ENCODE measurements at places on chromosomes 2 and 18.

GRCh38 chr2:208320686-208321085, 54.6 kb downstream of the PIKFYVE start:
- DNase-seq, result no peak

DNA sequence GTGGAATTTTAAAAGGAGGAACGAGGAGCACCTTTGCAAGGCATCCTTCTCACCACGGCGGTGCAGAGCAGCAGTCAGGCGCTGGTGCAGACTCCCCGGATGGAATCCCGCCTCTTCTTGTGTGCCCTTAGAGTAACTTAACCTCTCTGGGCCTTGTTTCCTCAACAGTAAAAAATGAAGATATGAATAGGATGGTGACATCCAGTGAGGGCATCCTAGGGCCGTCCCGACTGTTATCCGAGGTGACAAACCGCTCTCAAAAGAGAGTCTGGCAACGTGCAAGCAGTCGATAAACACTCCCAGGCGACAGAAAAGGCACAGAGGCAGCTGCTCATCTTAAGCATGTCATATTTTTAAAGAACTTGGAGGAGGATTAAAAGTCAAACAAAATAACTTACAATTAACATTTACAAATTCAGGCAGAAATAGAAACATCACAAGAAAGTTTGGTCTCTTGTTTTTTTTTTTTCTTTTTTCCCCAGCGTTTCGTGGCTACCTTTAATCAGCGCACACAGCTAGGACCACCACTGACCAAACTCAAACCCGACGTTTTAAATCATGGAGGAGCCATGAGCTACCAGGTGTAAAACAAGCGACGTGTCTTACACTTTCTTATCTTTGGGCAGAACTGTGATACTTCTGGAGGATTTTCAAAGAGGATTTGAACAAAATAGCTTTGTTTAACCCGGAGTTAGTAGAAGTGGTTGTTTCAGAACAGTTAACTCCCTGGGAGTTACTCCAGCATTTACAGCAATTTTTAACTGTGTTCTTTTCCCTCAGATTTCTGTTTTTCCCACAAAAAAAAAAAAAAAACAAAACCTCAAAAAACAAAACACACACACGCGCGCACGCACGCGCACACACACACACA, 2.1 kb downstream of the MBP start:
- no peak for DNase-seq

DNA sequence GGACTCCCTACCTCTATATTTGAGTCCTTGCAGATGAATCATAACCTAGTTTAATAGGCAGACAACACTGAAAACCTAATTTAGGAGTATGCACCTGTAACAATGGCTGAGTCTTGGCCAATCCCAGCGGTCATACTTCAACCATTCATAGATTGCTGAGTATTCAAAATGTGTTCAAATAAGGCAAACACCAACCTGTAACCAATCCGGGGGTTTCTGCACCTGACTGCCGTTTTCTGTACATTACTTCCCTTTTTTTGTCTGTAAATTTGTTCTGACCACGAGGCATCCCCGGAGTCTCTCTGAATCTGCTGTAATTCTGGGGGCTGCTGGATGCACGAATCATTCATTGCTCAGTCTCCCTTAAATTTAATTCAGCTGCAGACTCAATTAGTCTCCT, 338.6 kb downstream of the STK39 start:
- no peak for DNase-seq

DNA sequence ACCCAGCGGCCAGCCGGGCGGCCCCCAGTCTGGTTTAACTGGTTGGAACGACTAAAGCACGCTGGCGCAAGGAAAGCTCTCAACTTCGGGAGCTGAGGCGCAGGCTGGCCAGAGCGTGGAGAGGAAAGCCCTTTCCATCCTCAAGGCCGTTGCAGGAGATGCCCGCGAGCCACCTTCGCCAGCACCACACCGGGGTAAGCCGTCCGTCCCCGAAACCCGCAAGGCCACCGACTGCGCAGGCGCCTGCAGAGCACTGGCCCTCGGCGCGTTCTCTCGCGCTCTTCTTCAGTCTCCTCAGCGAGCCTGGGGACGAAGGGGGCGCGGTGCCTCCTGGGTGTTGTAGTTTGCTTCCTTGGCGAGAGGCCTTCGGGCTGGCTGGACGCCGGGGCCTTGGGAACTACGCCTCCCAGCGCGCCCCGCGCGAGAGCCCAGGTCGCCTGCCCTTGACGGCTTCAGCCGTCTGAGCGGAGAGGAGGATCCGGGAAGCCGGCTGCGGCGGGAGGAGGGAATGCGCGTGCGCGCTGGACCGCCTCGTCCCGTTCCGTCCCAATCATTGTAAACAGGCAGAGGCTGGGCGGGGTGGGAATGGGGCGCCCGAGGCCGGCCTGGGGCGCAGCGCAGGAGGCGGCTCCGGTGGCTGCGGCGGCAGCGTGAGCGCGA, at the start of gene RALBP1:
TSS of gene RALBP1 (plus strand) at position 531 of the 660 bp plus-strand sequence. CDS start 37,533 bp downstream, outside the sequence.
- peak; percentile 96 for DNase-seq

GRCh38 chr2:208363485-208363884, 43.1 kb upstream of the PTH2R start:
- DNase-seq, result no peak

All from NCI-H1092 (cell line).